ENCODE measurements at places on chromosomes 4 and X. TPM values are rescaled to one million over a fixed set of nuclear protein-coding genes. Genes with fewer than 3 reads are reported as not detected.

DNA sequence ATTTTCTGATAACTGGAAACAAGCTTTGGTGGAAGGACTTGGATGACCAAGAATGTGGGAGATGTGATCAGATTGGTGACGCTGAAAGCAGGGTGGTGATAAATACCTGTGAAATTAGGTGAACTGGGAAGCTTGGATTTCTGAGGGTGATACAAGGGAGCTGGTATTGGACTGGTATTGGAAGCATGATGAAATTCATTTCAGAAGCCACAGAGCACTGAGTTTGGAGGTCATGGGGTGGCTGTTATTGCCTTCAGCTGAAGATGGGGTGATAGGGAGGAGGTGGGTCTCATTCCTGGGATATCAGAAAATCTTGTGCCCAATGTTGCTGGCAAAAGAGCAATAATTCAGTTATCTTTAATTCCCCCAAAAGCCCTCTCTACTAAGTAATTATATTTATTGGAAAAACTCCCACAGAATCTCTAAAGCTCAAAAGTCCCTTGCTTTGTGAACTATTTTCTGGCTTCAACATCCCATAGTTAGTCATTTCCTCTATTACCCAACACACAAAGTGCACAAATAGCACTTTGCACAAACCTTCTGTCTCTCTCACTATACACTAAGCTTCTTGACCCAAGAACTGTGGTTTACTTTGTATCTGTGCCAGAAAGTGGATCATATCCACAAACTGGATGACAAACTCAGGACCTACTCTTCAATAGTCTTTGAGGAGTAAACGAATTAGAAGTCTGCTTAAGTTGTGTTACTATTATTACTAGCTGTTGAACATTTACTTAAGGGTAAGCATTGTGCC lies 23.1 kb upstream of the CAMK2D start:
- peak overlapping the region; percentile 27 for H3K27ac ChIP-seq
- H3K4me3 ChIP-seq = no peak overlapping the region
- no peaks in the 10 kb centered on the region for H3K36me3 ChIP-seq
- peaks cover 31% of the 10 kb centered on the region for H3K4me1 ChIP-seq

GRCh38 chr4:15674046-15674445 lies 7.6 kb upstream of the FAM200B start:
- H3K27ac ChIP-seq = no peak overlapping the region
- H3K4me3 ChIP-seq = no peak overlapping the region
- H3K27me3 ChIP-seq = no peaks in the 10 kb centered on the region
- DNase-seq = no peak
- peaks cover 6% of the 10 kb centered on the region for H3K4me1 ChIP-seq
- peaks cover 3% of the 10 kb centered on the region for H3K36me3 ChIP-seq

DNA sequence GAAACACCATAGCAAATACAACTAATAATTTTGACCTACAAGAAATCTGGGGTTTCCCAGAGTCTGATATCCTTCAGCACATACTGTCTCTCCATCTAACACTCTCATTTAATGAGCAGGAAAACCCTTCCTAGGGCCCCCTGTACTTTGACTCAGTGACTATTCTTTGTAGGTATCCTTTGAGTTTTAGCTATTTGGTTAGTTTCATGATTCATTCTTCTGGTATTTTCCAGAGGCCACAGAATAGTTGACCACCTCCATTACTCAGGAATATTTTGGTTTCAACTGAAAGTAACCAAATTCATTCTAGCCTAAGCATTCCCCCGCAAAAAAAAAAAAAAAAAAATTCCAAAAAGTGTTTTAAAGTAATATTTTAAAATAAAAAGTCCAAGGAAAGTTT lies 140.0 kb downstream of the IDS start:
- H3K27ac ChIP-seq = no peak overlapping the region
- no peaks in the 10 kb centered on the region for H3K4me1 ChIP-seq
- no peaks in the 10 kb centered on the region for H3K36me3 ChIP-seq
- H3K27me3 ChIP-seq = peaks cover 5% of the 10 kb centered on the region
- H3K4me3 ChIP-seq = no peak overlapping the region

DNA sequence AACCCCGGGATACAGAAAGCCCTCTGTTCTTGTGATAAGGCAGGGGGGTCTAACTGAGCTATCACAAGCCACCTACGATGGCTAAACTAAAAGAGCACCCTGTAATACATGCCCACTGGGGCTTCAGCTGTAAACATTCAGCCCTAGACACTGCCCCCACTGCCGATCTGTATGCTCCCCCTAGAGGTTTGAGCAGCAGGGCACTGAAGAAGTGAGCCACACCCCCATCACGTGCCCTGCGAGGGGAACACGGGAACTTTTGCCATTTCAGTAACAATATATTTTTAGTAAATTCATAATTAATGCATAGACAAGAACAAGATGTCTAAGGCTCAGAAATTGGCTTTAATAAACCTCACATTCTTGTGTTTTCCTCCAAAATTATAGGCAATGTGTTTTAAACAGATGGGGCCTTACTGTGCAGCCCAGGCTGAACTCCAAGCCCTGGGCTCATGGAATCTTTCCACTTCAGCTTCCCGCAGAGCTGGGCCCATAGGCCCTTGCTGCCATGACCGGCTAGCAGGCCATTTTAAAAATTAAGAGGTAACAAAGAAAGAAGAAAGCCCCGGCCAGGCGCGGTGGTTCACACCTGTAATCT lies 235.3 kb upstream of the SFRP2 start:
- H3K27me3 ChIP-seq = peaks cover 15% of the 10 kb centered on the region
- H3K36me3 ChIP-seq = no peaks in the 10 kb centered on the region
- peak; percentile 37 for DNase-seq
- H3K4me3 ChIP-seq = no peak overlapping the region
- no peaks in the 10 kb centered on the region for H3K4me1 ChIP-seq
- no peak overlapping the region for H3K27ac ChIP-seq

- no peak for DNase-seq
- H3K27me3 ChIP-seq = peaks cover 19% of the 10 kb centered on the region
- H3K27ac ChIP-seq = no peak overlapping the region
- no peaks in the 10 kb centered on the region for H3K36me3 ChIP-seq
- no peak overlapping the region for H3K4me3 ChIP-seq
Observed at GRCh38 chr4:18214411-18215055, 193.0 kb upstream of the LCORL start.

DNA sequence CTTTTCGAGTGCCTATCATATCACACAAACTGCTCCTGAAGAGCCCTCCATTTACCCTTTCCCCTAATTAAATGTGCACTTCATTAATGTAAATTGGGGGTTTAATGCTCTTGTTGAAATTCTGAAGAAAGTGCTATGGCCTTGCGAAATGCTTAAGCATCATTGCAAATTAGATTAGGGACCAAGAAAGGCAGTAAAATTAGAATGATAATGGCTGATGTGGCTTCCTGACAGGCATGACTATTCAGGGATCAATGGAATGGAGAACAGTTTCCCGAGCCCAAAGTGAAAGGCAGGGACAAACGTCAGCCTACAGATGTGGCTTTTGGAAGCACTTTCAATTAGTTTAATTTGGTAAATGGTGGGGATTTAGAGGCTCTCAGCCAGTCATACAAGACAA lies 120.1 kb downstream of the NKX6-1 start:
- DNase-seq = no peak
- H3K27ac ChIP-seq = no peak overlapping the region
- H3K4me3 ChIP-seq = no peak overlapping the region
- peaks cover 22% of the 10 kb centered on the region for H3K27me3 ChIP-seq
- H3K4me1 ChIP-seq = no peaks in the 10 kb centered on the region
- no peaks in the 10 kb centered on the region for H3K36me3 ChIP-seq

GRCh38 chr4:26379837-26380236 lies 59.0 kb downstream of the RBPJ start:
- no peak overlapping the region for H3K4me3 ChIP-seq
- peaks cover 42% of the 10 kb centered on the region for H3K4me1 ChIP-seq
- no peak for DNase-seq
- peaks cover 18% of the 10 kb centered on the region for H3K36me3 ChIP-seq
- H3K27ac ChIP-seq = no peak overlapping the region
- H3K27me3 ChIP-seq = no peaks in the 10 kb centered on the region

DNA sequence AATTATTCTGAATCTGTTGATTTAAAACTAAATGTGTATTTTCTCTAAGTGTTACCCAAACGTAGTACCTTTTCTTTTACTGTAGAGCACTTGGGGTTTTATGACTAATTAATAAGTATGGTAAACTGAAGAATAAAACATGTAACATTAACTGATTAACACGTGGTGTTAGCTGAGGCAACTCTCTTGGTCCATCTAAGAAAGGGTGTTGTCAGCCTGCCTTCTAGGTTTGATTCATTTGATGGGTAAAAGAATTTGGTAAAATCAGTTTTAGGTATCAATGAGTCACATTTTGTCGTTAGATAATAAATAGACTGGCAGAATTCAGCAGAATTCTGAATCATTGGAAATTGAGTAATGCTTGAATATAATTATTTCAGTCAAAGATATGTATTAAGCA lies 99.7 kb downstream of the AFF1 start:
- no peaks in the 10 kb centered on the region for H3K36me3 ChIP-seq
- no peaks in the 10 kb centered on the region for H3K27me3 ChIP-seq
- H3K4me3 ChIP-seq = no peak overlapping the region
- no peak for DNase-seq
- H3K4me1 ChIP-seq = peaks cover 45% of the 10 kb centered on the region

DNA sequence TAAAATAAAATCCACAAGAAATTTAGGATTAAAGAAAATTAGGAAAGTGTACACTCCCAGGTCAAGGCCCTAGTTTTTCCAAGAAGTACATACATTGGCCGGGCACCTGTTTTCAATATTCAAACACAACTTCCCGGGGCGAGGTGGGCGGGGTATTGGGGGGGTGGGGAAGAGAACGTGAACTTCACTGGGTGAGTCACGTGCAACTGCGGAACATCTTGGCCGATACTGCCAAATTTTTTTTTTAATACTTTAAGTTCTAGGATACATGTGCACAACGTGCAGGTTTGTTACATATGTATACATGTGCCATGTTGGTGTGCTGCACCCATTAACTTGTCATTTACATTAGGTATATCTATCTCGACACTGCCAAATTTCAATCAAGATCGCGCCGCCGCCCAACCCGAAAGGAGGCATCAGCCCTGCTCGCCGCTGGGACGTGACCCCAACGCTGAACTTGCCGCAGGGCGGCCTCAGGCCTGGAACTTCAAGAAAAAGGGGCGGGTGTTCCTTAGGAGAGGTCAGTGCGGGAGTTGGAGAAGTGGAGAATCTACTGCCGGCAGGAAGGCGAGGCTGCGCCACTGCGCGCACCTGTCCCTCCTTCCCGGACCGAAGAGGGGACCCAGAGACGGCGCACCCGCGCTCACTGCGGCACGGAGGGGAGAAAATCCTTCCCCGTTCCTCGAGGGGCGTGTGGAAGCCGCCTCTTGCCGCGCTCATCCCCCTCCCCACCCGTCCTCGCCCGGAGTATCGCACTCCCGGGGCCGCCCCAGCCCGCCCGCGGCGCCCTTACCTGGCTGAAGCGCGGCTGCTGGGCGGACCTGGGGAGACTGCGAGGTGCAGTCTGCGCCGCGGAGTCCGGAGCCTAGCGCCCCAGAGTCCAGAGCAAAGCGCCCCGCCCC lies at the start of gene TEC:
TEC (minus strand) TSS at position 883 of the 905 bp plus-strand sequence. CDS start 41,224 bp downstream, outside the sequence.
- no peaks in the 10 kb centered on the region for H3K27me3 ChIP-seq
- DNase-seq = peak; percentile 61
- peaks cover 2% of the 10 kb centered on the region for H3K36me3 ChIP-seq
- peaks cover 17% of the 10 kb centered on the region for H3K4me1 ChIP-seq

GRCh38 chrX:107935664-107936433 lies 46.3 kb downstream of the TEX13B start:
- peaks cover 4% of the 10 kb centered on the region for H3K4me1 ChIP-seq
- peaks cover 12% of the 10 kb centered on the region for H3K27me3 ChIP-seq
- H3K27ac ChIP-seq = no peak overlapping the region
- peak overlapping the region; percentile 20 for H3K4me3 ChIP-seq
- no peak for DNase-seq

- H3K4me3 ChIP-seq = no peak overlapping the region
- no peak for DNase-seq
- H3K27me3 ChIP-seq = no peaks in the 10 kb centered on the region
- peaks cover 7% of the 10 kb centered on the region for H3K36me3 ChIP-seq
- no peaks in the 10 kb centered on the region for H3K4me1 ChIP-seq
- H3K27ac ChIP-seq = no peak overlapping the region
Observed at GRCh38 chr4:25928379-25929297, 14.6 kb downstream of the SMIM20 start.

- no peaks in the 10 kb centered on the region for H3K36me3 ChIP-seq
- H3K4me3 ChIP-seq = no peak overlapping the region
- no peak for DNase-seq
- no peak overlapping the region for H3K27ac ChIP-seq
- H3K4me1 ChIP-seq = no peaks in the 10 kb centered on the region
Observed at GRCh38 chr4:138263247-138263816, 21.2 kb upstream of the SLC7A11 start.

GRCh38 chr4:144801731-144802130 lies 155.8 kb downstream of the HHIP start:
- no peaks in the 10 kb centered on the region for H3K4me1 ChIP-seq
- no peak overlapping the region for H3K27ac ChIP-seq
- no peak overlapping the region for H3K4me3 ChIP-seq

- no peak overlapping the region for H3K27ac ChIP-seq
- H3K36me3 ChIP-seq = peaks cover 3% of the 10 kb centered on the region
- DNase-seq = no peak
- no peaks in the 10 kb centered on the region for H3K4me1 ChIP-seq
- H3K27me3 ChIP-seq = peaks cover 5% of the 10 kb centered on the region
- no peak overlapping the region for H3K4me3 ChIP-seq
Observed at GRCh38 chr4:113973345-113973744, 6.1 kb downstream of the ARSJ start.

GRCh38 chr4:132063829-132064228 lies 1085.3 kb upstream of the PCDH10 start:
- H3K36me3 ChIP-seq = no peaks in the 10 kb centered on the region
- no peaks in the 10 kb centered on the region for H3K27me3 ChIP-seq
- DNase-seq = no peak
- no peaks in the 10 kb centered on the region for H3K4me1 ChIP-seq
- H3K4me3 ChIP-seq = no peak overlapping the region

GRCh38 chrX:42778096-42778495 lies at the start of gene PPP1R2C:
PPP1R2C (minus strand) TSS chrX:42778163; CDS start chrX:42778079, 84 bp downstream.
- no peak within 1 kb of the TSS for H3K27ac ChIP-seq
- H3K4me3 ChIP-seq = no peak within 1 kb of the TSS
- H3K27me3 ChIP-seq = no peaks in the 10 kb centered on the region
- no peaks in the 10 kb centered on the region for H3K36me3 ChIP-seq
- H3K4me1 ChIP-seq = peaks cover 4% of the 10 kb centered on the region
- no peak for DNase-seq

DNA sequence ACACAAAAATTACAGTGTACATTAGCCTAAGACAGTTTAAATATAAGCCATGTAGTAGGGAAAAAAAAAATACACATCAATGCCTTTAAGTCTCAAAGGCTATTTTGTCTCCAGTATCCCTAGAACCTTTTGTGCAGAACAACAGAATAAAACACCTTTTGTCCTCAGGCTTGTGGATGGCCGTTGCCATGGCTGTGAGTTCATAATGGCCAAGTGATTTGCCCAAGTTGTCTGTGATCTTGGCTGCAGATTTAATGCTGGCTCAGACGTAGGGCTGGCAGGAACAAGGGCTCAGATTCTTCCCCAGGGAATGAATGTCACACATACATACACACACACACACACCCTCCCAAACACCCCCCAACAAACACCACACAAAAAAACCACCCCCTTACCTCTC lies 25.3 kb downstream of the GPM6B start:
- no peak for DNase-seq
- H3K27me3 ChIP-seq = peaks cover 2% of the 10 kb centered on the region
- H3K36me3 ChIP-seq = no peaks in the 10 kb centered on the region
- H3K4me3 ChIP-seq = no peak overlapping the region
- no peaks in the 10 kb centered on the region for H3K4me1 ChIP-seq

The CXCL1 gene
- total RNA-seq = not detected

The CSAG1 gene
- total RNA-seq = not detected

The SYNPO2 gene
- 0.16 TPM for total RNA-seq

The PPBP gene
- not detected for total RNA-seq

The NHSL2 gene
- 0.21 TPM for total RNA-seq

The APOOL gene
- total RNA-seq = 22.3 TPM

The NRK gene
- not detected for total RNA-seq
